8988T (cell line): ENCODE measurements at places on chromosomes 6 and 20.

- no peak for DNase-seq
These were observed 43.2 kb downstream of the GRM4 start for GRCh38 chr6:34102696-34103095.

GRCh38 chr20:36235892-36236785 lies at the start of gene AAR2:
Gene AAR2 (plus strand): TSS chr20:36236478. CDS start chr20:36239869, 3,391 bp downstream.
- peak; percentile 39 for DNase-seq

GRCh38 chr6:43014434-43014909 lies 423 bp downstream of the KLHDC3 start:
- no peak for DNase-seq

DNA sequence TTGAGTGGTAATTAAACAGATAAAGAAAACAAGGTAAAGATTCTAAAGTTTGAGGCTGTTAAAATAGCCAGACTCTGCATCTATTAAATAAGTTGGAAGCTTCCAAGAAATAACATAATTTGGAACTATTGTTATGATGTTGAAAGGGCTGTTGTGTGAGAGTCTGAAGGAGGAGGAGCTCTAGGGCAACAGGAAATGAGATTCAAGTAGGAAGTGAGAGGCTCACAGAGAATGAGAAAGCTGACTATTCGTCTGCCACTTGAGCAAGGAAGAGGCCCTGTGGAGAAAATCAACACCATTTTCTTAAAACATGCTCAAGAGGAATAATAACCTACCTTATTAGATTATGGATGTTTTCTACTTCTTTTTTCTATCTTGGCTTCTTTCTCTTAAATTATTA lies 185.2 kb downstream of the SLC24A3 start:
- no peak for DNase-seq

DNA sequence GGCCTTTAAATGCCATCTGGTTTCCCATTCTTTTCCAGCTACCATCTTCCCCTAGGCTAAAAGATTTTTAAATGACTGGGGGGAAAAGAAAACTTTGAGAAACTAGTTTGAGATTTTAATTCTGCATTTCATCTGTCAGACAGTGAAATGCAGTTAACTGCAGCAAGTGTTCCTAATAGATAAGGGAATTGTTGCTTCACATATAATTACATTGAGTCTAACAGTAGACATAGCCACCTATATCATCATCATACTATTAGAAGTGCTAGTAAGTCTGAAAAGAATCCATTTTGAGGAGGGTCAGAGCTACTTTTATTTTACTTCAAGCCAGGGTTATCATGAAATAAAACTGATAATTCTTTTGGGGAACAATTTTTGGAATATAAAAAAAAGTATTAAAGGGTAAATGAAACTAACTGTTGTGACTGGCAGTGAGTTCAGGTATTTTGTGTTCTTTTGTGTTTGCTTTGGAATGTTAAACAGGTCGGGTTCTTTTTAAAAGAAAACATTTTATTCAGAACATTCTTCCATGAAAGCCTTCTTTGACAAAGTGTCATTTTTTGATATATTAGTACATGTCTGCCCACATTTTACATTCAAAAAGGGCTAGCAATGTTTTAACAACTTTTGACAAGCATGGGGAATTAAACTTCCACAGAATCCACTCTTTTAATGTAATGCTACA lies 170.1 kb downstream of the HS3ST5 start:
- no peak for DNase-seq

GRCh38 chr6:17439243-17439993 lies 46.0 kb downstream of the CAP2 start:
- DNase-seq = no peak

DNA sequence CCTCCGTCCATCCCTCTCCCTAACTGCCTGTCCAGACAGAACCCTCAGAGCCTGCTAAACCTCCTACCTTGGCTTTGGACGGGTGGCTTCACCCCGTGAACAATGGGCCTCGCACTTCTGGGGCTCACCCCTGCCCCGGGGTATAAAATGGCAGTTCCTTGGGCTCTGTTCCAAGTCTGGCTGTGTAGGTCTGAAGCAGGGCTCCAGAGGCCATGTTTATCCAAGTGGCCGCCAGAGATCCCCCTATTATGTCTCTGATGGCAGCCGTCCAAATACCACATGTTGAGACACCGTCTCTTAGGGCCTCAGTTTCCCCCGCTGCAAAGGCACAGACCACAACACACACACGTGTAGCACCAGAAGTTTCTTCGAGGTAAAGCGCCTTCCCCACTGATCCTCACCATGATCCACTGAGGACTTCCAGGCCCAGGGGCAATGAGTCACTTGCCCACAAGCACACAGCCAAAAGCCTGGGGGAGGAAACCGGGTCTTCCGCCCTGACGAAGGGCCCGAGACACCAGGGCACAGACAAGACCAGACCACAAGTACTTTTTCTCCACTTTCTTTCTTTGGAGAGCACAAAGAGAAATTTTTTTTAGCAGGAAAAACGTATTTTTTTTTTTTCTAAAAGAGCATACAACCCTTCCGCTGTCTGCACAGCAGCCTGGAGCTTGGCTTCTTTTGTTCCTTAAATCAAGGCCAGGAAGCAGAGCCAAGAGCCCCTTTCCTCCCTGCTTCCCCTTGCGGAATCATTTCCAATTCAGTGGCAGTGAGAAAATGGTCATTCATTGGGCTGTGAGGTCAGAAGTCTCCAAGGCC lies 11.8 kb downstream of the CPNE5 start:
- no peak for DNase-seq

DNA sequence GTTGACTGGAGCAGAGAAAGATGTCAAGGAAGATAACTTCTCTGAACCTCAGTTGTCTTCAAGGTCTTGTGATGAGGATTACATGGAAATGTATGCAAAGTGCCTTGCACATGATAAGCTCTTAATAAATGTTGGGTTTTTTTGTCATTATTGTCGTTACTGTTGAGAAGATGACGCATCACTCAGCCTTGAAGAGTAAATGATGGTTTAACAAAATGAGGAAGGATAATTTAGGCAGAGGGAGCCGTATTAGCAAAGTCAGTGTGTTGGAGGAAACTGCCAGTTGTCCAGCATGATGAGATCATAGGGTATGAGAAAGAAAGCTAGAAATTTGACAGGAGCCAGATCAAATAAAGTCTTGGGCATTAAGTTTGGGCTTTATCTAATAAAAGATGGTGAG lies 8.8 kb upstream of the SUPT3H start:
- DNase-seq = no peak

GRCh38 chr20:15336536-15336935 lies 999.1 kb upstream of the FLRT3 start:
- no peak for DNase-seq

- DNase-seq = no peak
These were observed 17.1 kb upstream of the NTSR1 start for GRCh38 chr20:62691487-62691886.

GRCh38 chr6:22320750-22321149 lies 23.9 kb upstream of the PRL start:
- no peak for DNase-seq

- no peak for DNase-seq
These were observed 375.7 kb downstream of the MMUT start for GRCh38 chr6:49087369-49087768.

DNA sequence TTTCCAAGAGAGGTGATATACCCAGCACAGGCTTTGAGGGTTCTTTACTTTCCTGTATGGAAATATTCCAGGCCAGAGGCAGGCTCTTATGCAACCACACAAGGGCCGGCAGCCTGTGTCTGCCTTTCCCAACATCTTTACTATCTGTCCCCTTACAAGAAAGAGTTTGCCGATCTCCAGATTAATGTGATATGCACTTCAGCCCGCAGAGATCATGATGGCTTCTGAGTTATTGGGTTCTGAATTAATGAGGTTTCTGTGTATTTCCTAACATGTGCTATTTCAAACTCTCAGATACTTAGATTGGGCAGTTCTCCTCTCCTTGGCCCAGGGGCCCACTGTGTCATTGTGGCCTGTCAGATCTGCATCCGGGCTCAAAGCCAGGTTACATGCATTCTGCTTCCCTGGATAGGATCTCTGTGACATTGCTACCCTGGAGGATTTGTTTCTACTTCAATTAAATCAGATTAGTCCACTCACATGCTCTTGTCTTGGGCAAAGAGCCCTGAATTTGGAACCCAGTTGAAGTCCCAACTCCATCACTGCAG lies 56.6 kb downstream of the TGM2 start:
- no peak for DNase-seq

- no peak for DNase-seq
These were observed 170.0 kb downstream of the GPX5 start for GRCh38 chr6:28695715-28696114.
